Substantia nigra (tissue), 51 donors: ENCODE measurements at places on chromosomes 12 and 14.

GRCh38 chr12:44459569-44459968 is 416.5 kb downstream of the NELL2 start:
- DNase-seq, result no peak

DNA sequence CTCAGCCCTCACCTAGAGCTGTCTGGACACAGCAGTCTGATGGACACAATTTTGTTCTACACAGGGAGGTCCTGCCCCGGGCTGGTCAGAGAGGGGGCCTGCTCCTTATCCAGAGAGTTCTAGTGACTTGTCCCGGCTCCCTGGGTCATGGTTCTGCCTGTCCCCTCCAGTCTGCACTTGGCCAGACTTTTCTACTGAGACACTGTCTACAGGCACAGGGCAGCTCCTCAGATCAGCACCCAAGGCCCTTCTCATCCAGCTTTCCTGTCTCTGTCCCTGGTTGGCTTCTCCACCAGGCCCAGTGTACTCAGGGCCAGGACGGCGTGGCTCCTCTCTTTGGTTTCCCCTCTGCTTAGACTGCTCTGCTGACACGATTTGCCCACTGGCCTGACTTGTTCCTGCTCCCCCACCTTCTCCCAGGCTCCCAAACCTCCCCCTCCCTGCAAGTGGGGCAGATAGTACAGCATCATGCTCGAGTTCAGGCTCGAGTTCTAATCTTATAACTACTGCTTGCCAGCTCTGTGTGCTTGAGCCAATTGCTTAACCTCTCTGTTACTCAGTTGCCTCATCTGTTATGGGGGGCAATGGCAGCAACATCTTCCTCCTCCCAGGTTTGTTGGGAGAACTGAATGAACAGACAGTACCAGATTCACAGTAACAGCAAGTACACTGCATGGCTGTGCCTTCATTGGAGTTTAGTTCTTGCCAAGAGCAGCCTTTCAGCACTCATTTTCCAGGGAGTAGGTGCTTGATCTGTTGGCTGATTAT is 22.0 kb upstream of the COL2A1 start:
- no peak for DNase-seq

GRCh38 chr12:113534555-113534954 is 62.9 kb upstream of the LHX5 start:
- no peak for DNase-seq

- no peak for DNase-seq
Observed at GRCh38 chr14:77062261-77062660, 33.8 kb upstream of the IRF2BPL start.

GRCh38 chr12:28316049-28316448 is 125.8 kb downstream of the CCDC91 start:
- DNase-seq, result no peak

GRCh38 chr12:122215771-122216170 is 10.1 kb downstream of the DIABLO start:
- DNase-seq, result no peak

DNA sequence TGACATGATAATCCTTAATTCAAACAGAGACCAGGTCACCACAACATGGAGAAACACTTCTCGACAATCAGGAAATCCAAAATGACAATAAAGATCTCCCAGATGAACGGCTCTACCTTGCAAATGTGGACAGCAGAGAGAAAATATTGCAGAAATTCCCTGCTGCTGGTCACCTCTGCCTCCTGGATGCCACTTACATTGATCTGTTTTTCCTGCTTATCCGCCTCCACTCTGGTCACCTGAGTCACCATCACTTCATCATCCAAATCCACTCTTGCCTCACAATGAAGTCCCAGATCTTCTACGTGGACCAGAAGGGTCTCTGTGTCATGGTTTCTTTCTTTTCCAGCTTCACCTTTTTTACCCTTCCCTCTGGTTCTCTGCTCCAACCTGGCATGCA is 21.1 kb downstream of the TTC9 start:
- no peak for DNase-seq

DNA sequence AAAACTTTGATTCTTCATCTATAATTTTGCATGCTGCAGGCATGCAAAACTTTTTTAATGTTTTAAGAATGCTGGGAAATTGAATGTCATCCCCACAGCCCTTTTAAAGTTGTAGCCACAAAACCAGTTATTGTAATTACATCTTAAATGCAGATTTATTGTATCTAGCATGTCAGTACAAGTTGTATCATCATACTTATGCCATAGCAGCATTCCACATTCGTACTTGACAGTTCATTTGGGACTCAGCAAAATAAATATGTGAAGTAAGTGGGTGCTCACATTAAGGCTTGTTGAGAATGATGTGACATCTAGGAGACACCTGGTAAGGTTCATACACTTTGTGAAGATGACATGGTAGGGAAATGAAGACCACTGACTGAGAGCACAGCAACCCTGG is 44.0 kb upstream of the GZMB start:
- DNase-seq, result no peak

DNA sequence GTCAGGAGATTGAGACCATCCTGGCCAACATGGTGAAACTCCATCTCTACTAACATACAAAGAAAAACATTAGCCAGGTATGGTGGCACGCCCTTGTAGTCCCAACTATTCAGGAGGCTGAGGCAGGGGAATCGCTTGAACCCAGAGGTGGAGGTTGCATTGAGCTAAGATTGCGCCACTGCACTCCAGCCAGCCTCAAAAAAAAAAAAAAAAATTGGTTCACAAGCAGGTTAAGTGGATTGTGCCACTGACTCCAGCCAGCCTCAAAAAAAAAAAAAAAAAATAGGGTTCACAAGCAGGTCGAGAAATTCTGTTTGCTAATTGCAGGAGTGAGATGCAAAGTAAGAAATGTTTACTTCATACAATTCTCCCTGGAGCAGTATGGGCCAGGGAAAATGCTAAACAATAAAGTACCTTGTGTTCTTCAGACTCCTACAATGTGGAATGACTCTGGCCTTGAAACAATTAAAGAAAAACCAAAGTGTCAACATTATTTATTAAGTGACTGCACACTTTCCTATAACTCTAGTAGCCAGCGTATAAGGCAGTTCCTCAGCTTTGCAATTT is 6.1 kb downstream of the EDDM3B start:
- DNase-seq, result no peak

- DNase-seq, result no peak
Observed at GRCh38 chr14:71907793-71908515, 24.3 kb upstream of the RGS6 start.

- no peak for DNase-seq
Observed at GRCh38 chr12:38392554-38393144, 76.1 kb downstream of the ALG10B start.

GRCh38 chr14:21965042-21965441 is 291.4 kb upstream of the OR4E1 start:
- DNase-seq, result no peak

GRCh38 chr14:101351769-101352168 is 209.5 kb upstream of the DIO3 start:
- no peak for DNase-seq

DNA sequence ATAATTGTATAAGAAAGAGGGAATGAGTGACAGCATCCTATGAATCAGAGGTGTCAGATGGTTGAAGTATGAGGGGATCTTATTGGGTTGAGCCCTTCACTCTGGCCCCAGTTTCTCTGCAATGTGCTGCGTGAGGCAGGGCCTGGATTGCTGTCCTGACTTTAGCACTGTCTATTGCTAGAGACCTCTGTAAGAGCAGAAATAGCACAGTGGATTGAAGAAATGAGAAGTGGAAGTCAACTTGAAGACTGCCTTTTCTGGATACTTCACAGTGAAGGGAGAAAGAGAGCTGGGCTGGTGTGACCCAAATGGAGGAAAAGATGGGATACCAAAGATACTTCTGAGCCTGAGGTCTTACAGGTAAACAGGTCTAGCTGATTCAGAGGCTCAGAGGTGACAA is 5.8 kb downstream of the ASCL4 start:
- no peak for DNase-seq

GRCh38 chr14:35229084-35229791 is 62.9 kb upstream of the PSMA6 start:
- no peak for DNase-seq

DNA sequence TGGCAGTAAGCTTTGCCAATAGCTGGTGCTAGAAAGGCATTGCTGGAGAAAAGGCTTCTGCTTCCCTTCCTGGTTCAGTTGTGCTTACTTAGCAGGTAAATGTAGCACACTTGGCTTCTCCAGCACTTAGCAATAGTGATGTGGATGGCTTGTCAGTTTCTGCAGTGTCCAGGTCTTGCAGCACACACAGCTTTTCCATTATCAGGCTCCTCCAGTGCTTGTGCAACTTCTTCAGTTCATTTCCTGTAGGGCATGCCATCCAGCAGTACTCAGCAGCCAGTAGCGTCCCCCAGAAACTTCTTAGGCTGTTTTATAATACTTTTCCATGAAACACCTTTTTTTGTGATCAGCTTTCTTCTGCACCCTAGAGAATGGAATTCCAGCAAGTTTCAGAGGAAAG is 154.6 kb downstream of the SLC6A15 start:
- no peak for DNase-seq

DNA sequence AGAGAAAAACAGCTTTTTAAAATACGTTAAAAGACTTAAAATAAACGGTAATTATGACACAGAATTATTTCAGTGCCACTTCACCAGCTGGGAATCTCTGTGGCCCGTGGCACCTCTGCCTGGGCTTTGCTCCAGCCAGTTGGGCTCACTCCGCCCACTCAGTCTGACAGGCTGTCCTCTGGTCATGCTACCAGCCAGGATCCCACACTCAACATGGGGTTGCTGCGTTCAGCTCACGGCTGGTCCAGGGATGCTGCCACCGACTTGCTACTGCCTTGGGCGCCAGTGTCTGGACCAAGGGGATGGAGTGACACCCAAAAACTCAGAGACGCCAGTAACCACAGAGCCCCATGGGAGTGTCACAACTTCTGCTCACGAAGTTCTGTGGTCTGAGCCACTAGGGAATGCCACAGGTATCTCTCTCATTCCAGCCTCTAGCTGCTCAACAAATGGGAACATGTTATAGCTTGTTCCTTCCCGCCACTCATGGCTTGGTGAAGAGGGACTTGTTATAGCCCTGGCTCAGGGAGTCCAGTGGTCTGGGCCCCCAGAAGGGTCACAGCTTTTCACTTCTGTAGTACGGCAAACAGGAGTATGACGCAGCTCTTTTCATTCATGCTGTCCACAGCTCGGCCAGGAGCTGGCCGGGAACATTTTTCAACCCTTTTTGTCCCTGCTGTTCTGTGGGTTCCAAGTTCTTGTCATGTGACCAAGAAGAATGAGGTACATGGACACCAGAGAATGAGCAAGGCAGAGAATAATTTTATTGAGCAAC is 23.4 kb upstream of the ATXN7L3B start:
- no peak for DNase-seq

DNA sequence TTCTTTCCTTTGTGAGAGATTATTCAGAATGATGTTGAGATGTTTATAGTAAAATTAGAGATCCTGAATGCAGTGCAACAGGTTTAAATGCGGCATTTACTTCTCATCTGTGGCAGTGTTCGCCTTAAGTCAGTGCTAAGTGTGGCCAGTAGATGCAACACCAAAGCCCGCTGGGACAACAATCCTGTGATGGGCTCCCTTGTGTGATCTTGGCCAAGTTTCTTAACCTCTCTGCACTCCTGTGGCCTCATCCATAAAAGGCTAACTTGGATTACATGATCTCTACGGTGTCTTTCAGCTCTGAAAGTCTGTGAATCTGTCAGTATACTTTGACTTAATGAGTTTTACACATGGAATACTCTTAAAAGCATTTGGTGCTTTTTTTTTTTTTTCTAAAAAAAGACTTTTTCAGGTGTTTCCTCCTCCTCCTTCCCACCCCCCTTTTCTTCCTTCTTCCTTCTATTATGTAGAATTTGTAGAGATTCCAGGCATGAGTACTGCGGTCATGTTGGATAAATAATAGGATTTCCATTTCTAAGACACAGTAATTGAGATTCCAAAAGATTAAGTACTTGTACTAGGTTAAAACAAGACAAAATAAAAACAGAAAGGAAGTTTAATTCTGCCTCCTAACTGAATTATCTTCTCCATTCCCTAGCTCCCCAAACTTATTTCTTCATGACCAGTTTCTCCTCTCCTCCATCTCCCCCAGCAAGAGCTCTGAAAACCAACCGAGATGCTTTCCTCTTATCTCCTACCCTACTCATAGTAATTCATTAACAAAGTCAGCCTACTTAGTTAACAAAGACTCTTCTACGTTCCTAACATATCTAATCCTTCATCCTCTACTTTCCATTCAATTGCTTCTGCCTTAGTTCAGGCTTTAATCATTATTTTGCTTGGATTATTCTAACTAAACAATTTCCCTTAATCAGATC is 42.2 kb upstream of the NAV3 start:
- DNase-seq, result no peak

DNA sequence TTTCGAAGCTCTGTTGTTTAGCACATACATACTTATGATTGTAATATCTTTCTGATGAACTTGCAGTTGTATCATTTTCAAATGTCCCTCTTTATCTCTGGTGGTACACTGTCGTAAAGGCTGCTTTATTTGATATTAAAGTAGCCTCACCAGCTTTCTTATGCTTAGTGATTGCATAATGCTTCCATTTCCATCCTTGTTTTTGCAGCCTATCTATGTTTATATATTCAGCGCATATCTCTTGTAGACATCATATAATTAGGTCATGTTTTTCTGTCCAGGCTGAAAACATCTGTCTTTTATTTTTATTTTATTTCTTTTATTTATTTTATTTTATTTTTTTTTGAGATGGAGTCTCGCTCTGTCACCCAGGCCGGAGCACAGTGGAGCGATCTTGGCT is 34.6 kb downstream of the ACAD10 start:
- no peak for DNase-seq

DNA sequence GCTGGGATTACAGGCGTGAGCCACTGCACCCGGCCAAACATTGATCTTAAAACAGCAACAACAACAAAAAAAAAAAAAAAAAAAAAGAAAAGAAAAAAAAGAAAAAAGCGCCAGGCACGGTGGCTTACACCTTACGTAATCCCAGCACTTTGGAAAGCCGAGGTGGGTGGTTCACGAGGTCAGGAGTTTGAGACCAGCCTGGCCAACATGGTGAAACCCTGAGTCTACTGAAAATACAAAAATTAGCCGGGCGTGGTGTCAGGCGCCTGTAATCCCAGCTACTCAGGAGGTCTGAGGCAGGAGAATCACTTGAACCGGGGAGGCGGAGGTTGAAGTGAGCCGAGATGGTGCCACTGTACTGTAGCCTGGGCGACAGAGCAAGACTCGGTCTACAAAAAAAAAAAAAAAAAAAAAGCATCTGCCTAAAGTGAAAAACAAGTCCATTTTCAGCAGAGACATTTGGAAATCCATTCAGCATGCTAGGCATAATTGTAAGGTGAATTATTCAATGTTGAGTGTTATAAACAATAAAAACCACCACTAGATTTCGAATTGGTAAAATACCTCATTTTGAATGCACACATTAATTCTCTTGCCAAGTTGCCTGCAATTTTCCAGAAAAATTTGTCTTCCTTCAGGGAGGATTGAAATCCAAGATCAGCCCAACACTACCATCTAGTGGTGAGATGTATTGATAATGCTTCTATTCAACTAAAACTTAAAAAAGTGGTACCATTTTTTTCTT is 8.0 kb upstream of the CERS5 start:
- no peak for DNase-seq

GRCh38 chr14:81435391-81436295 is 35.5 kb upstream of the STON2 start:
- DNase-seq, result no peak

DNA sequence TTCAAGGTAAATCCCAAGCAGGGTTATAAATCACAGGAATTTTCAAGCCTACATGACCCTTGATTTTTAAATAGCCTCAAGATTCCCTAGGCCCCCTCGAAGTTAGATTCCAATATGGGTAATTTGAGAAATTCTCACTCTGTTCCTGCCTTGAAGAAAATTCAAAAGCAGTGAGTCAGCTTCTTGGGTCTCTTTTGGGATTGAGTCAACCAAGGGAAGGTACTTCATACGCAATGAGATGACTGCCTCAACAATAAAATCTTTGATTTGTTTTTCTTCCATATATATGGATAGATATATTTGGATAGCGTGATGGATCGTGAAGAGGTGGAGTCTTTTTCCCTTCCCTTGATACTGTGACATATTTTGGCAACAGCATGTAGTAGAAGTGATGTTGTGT is 180.4 kb upstream of the ATP2B1 start:
- DNase-seq, result no peak
